ENCODE measurements at places on chromosomes 12 and 14.

DNA sequence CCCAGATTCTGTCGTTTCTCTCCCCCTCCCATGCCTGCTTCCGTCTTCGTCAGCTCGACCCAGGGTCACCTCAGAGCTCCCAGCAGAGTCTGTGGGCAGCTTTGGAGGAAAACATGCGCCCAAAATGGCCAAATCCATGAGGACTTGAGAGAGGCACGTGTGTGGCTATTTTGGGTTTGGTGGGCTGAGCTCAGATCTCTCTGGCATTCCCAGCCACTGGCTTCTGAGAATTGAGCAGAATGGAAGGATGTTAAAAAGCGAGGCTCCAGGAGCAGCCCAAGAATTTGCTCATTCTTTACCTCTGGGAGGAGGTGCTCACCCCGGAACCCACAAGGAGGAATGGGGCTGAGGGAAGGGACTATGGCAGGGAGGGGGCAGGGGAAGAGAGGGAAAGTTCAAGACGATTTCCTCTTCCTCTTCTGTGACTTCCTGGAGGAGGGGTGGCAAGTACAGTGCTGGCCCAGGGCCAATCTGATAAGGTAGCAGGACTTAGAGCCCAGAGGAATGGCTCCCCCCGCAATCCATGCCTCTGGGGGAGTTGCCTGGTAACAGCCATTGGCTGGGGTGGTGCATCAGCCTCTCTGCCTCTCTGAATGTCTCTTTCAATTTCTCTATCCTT, 20.1 kb downstream of the TSPAN9 start:
- DNase-seq, result no peak

- no peak for DNase-seq
Measured at GRCh38 chr14:96086032-96086431, 46.9 kb downstream of the C14orf132 start.

- no peak for DNase-seq
Measured at GRCh38 chr12:105899589-105899988, 239.2 kb downstream of the NUAK1 start.

- no peak for DNase-seq
Measured at GRCh38 chr12:28014196-28014595, 41.7 kb upstream of the PTHLH start.

DNA sequence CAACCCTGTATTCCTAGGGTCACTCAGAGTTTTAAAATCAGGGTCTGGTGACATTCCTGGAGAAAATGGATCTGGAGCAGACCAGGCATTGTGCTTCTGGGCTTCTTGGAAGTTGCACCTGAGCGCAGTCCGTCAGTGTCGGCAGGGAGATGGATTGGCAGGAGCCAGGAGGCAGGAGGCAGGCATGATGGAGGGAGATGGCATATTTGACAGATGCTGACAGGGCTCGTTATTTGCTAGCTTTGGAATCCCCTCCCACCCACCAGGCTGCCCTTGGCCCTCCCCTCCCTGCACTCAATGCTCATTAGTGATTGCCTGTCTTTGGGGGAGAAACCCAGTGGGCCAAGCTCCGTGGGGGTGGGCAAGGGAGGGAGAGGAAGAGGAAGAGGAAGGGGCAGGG, 4.7 kb downstream of the CISTR start:
- DNase-seq, result no peak
